CD4-positive, alpha-beta T cell treated with Interleukin-15 for 1 hour (primary cell): ENCODE measurements at places on chromosomes 16 and 17.

DNA sequence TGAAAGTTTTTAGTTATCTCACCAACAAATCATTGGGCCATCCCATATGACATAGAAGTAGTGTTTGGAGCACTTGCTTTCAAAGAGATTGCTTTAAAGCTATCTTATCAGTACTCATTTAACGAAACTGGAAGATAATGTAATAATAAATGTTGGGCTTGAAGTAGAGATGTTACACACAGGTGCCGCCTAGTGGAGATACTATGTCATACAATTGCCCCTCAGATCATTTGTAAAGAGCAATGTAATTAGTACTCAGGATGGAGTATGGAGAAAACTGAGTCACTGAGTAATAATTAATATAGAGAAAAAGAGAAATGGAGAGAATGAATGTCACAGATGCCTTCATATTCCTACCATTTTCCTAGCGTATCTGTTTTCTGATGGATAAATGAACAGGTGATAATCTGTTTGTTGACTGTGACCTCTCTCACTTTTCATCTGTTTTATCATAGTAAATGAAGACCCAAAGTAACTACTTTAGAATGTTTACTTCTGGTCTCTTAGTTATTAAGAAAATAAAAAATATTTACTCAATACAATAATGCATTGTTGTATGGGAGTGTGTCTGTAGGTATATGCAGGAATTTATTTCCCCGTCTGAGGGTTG is 80.4 kb downstream of the EFCAB5 start:
- DNase-seq: no peak

- DNase-seq: peak; percentile 15
Measured at GRCh38 chr17:77700165-77700881, 258.2 kb upstream of the TNRC6C start.

DNA sequence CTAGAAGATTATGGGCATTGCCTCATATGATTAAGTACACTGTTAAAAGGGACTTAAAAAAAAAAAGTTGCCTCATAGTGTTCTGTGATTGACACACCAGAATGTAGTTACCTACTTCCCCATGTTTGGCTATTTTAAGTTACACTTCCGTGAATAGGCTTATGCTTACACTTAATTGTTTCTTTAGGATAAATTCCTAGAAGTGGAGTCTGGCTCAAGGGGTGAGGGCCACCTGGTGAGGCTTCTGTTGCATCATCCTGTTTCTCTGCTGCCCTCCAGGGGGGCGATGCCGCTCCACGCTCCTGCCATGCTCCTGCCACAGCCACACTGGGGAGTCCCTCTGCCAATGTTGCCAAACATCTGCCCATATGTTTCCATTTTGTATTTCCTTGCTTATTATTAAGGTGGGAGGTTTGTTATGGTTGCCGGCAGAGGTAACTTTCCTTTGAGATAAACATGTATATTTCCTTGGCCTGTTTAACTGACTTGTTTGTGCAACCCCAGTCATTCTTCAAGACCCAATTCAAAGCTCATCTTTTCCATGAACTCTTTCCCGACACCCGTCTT is 73.1 kb downstream of the KSR1 start:
- DNase-seq: peak; percentile 24

GRCh38 chr16:66678337-66678736 is 18.2 kb downstream of the CMTM4 start:
- DNase-seq: no peak

- DNase-seq: no peak
Measured at GRCh38 chr17:7792611-7793010, 41.4 kb upstream of the KDM6B start.

DNA sequence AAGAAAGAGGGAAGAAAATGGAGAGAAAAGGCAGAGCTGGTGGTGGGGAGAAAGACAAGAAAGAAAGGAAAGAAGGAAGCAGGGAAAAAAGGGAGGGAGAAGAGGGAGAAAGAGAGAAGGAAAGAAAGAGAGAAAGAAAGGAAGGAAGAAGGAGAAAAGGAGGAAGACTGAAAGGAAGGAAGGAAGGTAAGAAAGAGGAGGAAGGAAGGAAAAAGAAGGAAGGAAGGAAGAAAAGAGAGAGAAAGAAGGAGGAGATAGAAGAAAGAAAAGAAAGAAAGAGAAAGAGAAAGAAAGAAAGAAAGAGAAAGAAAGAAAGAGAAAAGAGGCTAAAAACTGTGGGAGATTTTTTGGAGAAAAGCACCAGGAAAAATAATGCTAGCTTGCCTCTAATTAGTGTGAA is 561.4 kb upstream of the GOT2 start:
- no peak for DNase-seq

DNA sequence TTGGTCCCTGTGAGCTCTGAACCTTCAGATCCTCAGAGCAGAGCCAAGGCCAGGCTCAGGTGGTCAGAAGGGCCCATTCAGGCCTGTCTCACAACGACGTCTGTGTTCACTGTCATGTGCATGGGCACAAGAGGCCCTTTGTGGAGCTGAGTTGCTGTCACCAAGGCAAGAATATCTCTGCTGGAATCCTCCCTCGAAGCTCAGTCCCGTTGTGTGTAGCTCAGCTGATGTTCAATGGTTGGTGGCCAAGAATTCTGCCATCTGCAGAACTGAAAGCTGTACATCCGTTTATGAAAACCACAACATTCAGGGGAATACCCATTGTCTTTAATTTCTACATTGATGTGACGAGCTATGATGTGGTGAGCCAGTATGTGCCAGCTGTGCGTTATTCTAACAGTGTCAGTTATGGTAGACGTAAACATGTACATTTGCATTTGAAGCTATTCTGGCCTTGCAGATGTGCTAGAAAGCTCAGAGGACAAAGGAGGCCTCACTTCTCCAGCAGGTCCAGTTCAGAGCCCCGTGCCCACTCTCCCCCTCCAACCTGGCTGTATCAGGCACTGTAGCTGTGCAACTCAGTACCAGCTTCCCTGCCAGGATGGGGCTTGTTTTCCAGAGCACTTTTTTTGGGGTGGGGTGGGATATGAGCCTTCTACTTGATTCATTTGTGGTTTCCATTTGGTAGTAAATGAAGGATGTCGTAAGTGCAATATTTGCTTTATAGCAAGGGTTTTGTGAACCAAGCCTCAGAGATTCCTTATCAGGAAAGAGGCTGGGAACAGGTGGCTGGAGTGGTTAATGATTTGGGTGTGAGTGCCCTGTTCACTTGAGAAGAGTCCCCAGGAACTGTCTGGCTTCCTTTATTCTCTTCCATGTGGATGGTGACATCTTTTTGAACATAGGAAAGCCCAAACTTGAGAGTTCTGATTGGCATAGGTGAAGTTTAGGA is 56.1 kb downstream of the B9D1 start:
- DNase-seq: peak; percentile 66

GRCh38 chr17:81412490-81413093 is 17.3 kb downstream of the BAHCC1 start:
- DNase-seq: peak; percentile 71

GRCh38 chr16:88601313-88602036 is 31.3 kb downstream of the ZC3H18 start:
- no peak for DNase-seq

DNA sequence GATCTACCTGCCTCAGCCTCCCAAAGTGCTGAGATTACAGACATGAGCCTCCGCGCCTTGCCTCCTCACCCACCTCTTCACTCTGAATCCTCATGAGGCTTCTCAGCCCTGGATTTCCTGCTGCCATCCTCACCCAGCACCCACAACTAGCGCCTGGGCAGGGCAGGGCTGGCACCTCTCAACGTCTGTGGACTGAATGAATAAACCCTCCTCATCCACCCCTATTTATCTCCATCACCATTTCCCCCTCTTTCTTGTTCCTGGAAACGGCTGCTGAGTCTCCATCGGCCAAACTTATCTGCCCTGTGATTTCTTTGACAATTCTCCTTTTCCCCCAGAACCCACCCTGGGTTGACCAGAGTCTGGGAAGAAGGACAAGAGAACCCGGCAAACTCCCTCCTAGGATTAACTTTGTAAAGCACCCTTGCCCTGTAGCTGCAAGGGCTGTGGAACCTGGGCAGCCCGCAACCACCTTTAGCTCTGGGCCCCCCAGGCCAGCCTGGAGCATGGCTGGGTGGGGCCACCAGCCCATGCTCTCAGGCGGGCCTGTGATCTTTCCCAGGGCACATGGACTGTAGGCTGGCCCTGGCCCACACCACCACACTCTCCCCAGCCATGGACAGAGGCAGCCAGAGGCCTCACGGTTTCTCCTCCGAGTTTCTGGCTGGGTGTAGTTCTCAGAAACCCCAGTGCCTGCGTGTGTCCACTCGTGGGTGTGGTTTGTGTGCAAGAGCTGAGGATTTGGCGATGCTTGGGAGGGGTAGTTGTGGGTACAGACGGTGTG is 2.4 kb downstream of the SPN start:
- peak; percentile 29 for DNase-seq

GRCh38 chr16:17724242-17724898 is 253.6 kb upstream of the XYLT1 start:
- no peak for DNase-seq

- DNase-seq: no peak
Measured at GRCh38 chr16:60304066-60304465, 1570.0 kb upstream of the GOT2 start.

GRCh38 chr17:40157973-40158372 is 17.6 kb downstream of the CASC3 start:
- no peak for DNase-seq

DNA sequence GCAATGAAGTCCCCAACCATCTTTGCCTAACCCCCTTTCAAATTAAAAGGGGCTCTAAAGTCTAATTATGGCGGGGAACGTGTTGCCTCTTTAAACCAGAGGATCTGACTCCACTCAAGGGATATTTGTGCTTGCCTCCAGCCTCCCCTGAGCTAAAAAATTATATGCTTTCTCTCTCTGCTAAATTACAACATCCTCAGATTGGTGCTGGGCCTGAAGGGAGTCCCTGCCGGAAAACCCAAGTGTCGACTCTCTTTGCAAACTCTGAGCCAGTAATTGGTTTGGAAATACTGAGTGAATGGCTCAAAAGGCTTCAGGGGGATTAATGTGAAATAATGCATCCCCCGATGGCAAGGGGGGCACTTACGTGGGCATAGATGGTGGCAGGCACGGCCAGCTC is 208.5 kb upstream of the TNRC6C start:
- DNase-seq: no peak

DNA sequence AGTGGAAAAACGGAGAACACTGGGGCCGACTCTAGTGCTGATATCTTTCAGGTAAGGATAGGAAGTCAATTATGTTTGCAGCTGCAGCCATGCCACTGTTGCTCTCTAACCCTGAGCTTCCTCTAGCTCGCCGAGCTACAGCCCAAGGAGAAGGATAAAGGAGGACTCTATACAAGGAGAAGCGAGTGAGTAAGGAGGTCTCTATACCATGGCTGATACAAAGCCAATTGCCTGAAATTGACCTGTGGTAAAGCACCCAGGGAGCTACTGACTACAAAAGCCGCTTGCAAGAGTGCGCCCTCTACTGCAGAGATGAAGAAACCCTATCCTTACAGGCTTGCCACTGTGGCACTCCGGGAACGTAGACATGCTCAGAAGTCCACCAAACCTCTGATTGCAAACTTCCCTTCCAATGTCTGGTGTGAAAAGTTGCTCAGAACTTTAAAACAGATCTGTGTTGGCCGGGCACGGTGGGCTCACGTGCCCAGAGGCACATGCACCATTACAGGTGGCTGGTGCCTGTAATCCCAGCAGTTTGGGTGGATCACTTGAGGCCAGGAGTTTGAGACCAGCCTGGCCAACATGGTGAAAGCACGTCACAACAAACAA is 10.8 kb upstream of the SLC46A1 start:
- DNase-seq: peak; percentile 56

DNA sequence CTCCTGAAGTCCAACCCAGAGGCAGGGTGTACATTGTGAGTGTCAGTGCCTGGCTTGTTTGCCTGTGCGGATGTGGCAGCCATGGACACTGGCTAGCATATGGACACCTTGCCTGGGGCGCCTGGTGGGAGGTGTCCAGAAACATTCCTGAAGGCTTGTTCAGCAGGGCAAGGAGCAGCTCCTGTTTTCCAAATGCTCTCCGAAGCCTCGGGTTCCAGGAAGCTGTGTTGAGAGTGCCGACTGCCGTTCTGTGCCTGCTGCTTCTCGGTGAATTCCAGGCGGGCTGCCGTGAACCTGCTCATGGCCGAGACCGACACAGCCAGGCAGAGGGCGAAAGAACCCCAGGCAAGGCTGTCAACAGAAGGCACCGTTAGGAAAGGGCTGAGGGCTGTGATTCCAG is 10.9 kb upstream of the DHRS7C start:
- DNase-seq: no peak

DNA sequence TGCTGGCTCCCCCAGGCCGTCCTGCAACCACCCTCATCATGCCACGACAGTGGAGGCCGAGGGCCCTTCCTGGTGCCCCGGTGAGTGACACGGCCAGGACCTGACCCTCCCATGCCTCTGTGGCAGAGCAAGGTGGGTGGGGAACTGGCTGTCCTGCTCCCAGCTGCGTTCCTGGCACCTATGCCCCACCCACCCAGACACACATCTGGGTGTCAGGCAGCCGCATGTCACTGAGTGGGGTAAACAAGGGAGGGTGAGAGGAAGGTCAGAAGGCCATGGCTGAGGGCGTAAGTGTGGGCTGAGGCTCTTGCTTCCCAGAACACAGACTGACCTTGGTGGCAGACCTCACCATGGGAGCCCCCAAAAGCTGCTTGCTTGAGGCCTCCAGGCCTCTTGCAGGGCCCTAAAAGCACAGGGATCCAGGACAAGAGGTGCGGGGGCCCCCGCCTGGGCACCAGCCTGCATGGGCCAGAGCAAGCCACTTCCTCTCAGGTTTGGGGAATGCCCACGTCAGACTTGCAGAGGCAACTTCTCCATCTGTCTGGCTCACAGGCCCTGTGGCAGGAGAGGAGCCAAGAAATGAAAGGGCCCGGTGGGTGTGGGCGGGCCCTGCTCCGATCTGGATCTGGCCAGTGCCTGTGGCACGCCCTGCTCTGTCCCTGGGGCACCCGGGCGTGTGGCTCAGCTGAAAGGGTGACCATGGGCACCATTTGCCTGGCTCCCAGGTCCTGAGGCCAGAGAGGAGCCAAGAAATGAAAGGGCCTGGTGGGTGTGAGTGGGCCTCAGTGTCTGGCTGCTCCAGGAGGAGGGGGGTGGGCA is 3.9 kb upstream of the CCDC57 start:
- DNase-seq: peak; percentile 89

DNA sequence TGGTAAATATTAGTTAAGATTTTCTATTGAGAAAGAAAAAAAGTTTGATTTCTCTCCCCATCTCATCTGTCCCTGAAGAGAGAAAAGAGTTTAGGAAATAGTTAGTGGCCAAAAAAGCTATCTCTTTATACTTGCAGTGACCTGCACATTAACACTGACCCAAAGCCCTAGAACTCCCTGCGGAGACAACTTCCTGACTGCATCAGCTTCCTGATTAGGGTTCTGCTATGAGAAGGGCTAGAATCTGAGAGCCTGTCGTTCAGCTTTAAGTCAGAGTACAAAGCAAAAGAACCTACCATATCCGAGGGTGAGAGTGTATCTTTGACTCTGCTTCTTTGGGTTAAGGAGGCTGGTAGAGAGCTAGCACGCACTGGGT is 24.7 kb downstream of the LIMD2 start:
- DNase-seq: no peak

GRCh38 chr16:84919708-84920107 is 91.6 kb downstream of the ZDHHC7 start:
- DNase-seq: no peak

GRCh38 chr16:30977502-30977901 is 7.5 kb upstream of the HSD3B7 start:
- DNase-seq: no peak
